HEK293T (cell line): ENCODE measurements at places on chromosomes 16 and 17.

DNA sequence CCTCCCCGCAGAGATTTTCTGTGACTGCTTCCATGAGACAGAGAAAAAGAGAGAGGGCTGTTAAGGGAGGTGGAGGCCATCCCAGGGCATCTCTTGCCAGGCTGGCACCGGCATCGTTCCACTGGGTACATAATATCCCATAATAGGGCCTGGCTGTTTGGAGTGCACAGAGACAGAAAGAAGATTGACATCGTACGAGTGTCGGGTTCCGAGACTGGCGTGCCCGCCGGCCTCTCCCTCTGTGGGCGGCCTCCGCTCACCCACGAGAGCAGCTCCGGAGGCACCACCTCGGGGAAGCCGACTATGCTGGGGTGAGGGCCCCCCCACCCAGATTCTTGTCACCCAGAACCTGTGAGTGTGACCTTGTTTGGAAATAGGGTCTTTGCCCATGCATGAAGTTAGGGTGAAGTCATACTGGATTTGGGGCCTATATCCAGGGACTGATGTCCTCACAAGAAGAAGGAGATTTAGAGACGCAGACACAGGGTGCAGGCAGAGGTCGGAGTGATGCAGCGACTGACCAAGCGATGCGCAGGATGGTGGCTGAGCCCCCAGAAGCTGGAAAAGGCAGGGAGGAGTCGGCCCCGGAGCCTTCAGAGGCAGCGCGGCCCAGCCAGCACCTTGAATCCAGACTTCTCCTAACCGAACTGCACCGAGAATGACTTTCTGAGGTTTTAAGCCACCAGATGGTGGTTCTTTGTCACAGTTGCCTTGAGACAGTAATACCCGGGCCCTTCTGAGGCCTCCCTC lies 101.8 kb upstream of the CIBAR2 start:
- no peak for DNase-seq

DNA sequence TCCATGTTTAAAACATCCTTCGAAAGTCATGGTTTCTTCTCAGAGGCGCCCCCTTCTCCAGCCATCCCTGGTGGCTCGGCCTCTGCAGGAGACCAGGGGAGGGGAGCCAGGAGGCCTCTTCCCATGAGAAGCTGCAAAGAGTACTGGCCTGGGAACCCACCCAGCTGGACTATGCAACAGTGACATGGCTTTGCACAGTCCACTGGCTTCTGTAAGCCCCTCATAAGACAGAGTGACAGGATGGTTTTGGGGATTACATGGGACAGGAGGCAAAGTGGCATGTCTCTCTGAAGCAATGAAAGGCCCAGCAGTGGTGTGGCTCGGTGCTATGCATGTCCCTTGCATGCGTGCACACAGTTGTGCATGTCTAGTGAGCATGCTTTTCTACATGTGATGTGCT lies 99.5 kb downstream of the C16orf78 start:
- no peak for DNase-seq

DNA sequence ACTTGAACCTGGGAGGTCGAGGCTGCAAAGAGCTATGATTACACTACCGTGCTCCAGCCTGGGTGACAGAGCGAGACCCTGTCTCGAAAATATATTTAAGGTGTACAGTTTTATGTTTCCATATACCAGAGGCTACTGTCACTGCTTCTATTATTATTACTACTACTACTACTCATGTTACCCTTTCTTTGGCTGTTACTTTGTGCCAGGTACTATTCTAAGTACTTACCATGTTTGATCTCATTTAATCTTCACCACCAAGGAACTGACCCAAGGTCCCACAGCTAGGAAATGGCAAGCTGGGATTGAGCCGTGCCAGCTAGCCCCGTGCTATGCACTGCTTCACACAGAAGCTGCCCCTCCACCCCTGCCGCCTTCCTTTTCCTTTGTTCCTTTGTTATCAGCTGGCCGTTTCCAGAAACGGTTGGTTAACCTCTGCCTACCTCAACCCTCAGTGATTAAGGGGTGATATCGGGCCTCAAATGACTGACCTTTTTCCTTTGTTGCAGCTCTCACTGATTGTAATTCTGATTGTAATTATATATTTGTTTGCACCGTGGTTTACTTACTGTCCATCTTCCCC lies 78.4 kb downstream of the ABCC1 start:
- DNase-seq: no peak

DNA sequence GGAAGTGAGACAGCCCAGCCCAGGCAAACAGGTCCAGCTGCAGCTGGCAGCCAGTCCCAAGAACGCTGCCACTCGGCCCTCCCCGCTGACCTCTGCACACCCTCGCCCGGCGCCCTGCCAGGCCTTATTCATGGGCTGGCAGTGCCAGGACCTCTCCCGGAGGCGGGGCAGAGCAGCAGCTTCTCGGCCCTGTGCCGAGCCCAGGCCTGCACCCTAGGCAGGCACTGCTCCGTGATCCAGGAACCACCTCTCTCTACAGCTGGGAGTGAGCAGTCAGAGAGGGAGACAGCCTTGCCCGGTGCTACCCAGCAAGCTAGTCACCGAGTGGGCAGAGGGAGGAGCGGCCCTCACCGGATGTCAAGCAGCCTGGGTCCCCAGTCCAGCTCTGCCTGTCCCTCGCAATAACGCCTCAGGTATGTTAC lies 79.9 kb upstream of the CBX4 start:
- no peak for DNase-seq

GRCh38 chr16:84320511-84320910 lies 25.8 kb downstream of the WFDC1 start:
- no peak for DNase-seq

- no peak for DNase-seq
These were observed 48.7 kb downstream of the TEX14 start for GRCh38 chr17:58643147-58643546.

GRCh38 chr17:19646788-19647696 lies 1.5 kb upstream of the ALDH3A2 start:
- no peak for DNase-seq

- DNase-seq: no peak
These were observed 64.2 kb downstream of the DNAH17 start for GRCh38 chr17:78512976-78513375.

DNA sequence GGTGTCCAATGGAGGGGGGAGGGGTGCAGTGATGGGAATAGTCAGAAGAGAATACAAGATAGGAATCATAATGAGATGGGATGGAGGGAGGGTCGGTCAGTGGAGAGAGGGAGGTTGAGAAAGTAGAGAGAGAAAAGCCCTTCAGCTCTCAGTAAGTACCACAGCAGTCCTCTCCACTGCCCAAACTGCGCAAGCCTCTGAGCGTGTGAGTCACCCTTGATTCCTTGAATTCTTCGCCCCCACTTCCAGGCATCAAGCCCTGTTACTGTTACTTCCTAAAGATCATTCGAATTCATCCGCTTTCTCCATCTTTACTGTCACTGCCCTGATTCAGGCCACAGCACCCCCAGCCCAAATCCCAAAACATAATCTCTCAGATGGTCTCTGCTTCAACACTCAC lies 2.5 kb downstream of the GUCY2D start:
- DNase-seq: no peak

DNA sequence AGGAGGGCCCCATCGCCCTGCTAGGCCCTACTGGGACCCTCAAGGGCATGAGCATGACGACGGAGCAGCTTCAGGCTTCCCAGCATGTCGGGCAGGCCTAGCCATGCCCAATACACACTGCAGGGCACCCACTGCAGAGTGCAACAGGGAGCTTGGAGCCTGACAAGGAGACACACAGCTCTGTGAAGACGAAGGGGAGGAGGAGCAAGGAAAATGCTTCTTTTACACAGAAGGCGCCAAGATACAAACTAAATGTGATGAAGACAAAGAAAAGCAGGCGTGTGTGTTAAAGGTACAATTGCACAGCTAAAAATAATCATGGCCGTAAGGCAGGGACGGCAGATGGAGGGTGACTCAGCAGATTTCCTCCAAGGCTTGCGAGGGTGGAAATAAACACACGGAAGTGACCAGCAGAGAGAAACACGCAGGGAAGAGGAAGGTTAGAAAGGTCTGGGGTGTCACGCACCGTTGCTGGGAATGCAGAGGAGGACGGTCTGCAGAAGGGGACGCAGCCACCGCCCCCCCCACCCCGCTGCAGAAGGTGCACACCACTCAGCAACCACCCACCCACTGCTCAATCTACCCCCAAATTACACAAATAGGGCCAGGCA lies 108.5 kb downstream of the ZNF778 start:
- DNase-seq: no peak

DNA sequence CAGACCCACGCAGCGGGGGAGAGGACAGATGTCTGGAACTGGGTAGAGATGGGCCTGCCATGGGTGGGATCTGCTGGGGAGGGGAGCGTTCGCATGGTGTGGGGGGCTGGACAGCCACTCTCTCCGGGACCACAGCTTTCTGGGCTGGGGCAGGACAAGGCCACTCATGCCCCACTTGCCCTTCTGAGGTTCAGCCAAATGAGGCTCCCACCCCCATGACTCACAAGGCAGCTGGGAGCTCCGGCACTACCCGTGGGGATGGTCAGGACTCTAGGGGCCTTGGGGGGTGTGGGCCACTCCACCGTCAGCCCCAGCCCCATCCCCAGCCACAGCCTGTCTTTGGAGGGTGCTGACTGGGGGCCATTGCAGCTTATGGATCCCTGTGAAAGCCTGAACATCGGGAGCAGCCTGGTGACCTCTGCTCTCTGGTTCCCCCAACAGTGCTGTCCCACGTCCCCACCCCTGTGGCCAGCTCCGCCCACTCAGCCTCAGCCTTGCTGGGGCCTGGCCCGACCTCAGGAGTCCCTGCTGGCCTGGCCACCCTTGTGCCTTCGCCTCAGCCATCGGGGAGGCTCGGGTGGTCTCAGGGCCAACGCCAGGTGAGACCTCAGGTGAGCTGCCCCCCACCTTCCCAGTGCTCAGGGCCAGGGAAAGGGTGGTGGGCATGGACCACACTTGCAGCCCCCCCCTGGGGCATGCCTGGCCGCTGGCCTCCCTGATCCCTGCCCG lies 4.7 kb upstream of the CDH15 start:
- no peak for DNase-seq
